ENCODE measurements at places on chromosomes 1 and 21. TPM values are rescaled to one million over a fixed set of nuclear protein-coding genes. Genes with fewer than 3 reads are reported as not detected.

The OR2T11 gene
- total RNA-seq = not detected

The CA6 gene
- total RNA-seq = not detected

The DNM3 gene
- under 0.01 TPM for total RNA-seq

The PGBD2 gene
- 1.4 TPM for total RNA-seq

The STIL gene
- total RNA-seq = 1.6 TPM

The HTR6 gene
- not detected for total RNA-seq

The GJA5 gene
- total RNA-seq = not detected

All from pericardium fibroblast (primary cell).